ENCODE measurements at places on chromosomes 12 and 14.

DNA sequence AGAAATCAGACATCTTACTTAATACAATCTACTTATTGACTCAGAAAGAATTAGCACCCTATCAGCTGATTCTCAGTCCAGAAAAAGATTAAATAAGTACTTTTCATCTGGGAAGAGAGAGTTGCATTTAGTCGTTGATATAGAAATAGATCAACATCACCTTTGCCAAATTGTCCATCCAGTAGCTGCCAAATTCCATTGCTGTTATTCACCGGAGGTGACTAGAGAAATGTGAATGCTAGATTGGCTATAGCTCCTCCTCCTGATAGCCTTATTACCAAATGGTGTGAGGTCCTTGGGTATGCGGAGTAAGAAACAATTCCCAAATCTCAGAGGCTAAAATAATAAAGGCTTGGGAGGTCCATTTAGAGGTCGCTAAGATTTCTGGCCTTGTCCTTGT, 723.3 kb upstream of the FLRT2 start:
- no peak for DNase-seq

- no peak for DNase-seq
Measured at GRCh38 chr12:114286145-114286544, 119.8 kb downstream of the TBX5 start.

DNA sequence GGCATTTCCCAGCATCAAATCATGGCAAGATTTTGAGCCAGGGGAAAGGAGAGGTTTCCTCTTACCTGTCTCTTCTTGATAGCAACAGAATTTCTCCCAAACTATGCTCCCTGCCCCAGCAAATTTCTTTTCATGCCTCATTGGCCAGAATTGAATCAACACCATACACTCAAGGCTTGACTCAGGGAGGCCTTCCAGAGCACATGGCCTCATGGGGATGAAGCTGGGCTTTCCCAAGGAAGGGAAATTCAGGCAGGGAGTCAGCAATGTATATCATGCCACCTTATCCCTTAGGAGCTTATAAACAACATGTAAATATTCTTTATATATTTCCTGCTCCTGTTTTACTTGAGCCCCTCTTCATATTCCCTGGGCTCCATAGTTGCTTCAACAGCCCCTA, 62.1 kb downstream of the ARF6 start:
- DNase-seq = no peak

DNA sequence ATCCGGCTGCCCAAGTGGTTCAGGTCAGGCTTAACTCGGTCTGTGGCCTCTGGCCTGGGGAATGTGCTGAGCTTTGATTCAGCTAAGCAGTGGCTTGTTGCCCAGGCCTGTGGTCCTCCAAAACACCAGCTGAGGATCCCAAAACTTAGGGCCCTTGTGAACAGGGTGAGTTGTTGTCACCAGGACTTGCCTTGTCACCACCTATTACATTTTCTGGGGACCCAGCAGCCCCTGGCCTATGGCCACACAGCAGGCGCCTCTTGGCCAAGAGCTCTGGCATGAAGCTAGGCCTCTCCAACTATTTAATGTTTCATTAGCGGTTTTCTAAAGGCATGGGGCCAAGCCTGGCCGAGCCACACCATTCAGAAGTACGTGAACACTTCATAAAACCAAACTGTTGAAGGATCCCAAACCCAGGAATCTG, 343.7 kb downstream of the CACNA1C start:
- no peak for DNase-seq

GRCh38 chr12:111330800-111331752, 37.8 kb downstream of the PHETA1 start:
- no peak for DNase-seq

GRCh38 chr14:76498976-76499375, 123.0 kb downstream of the ESRRB start:
- DNase-seq = no peak

- no peak for DNase-seq
Measured at GRCh38 chr14:34671716-34672115, 41.8 kb upstream of the SNX6 start.

GRCh38 chr12:57216014-57216911, at the start of gene NXPH4:
NXPH4 (plus strand) TSS chr12:57216794; CDS start chr12:57216970, 176 bp downstream.
- no peak for DNase-seq

- DNase-seq = no peak
Measured at GRCh38 chr14:73943083-73943482, 6.8 kb downstream of the FAM161B start.

GRCh38 chr14:21631084-21631483, 3.7 kb downstream of the OR10G2 start:
- DNase-seq = no peak

DNA sequence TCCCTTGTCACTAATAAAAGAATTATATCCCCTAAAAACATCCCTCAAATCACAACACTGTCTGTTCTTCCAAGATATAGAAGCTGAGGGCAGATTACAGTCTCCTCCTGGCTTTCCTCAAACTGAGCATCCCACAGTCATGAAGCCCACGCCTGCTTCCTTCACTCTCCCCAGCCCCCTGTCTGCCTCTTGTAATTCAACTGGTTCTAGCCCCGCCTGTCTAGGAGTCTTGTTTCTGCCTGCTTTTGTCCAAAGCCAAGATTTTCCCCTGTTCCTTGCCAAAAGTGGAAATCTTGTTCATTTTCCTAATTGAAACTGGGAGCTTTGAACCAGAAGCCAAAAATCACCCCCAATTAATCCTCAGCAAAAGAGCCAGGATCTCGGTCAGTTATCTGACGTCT, 35.9 kb upstream of the PWP1 start:
- DNase-seq = no peak

- no peak for DNase-seq
Measured at GRCh38 chr12:103924761-103925641, 5.2 kb upstream of the HSP90B1 start.

DNA sequence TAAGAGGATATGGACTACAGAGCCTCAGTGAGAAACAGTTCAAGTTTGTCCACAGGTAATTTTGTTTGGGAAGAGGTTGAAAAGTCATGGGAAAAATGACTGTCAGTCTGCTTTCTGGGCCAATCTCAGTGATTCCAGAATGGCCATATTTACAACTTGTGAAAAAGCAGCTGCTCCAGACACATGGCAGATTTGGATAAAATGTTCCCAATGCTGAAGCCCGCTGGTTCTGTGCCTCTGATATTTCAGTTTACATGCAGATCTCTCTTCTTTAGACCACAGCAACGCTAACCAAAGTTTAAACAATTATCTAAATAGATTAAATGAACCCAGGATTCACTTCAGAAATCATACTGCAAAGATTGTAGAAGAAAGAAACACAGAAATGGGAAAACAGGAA, 222.8 kb downstream of the SOX5 start:
- DNase-seq = no peak

GRCh38 chr12:31300783-31301182, 25.2 kb downstream of the SINHCAF start:
- DNase-seq = no peak

- no peak for DNase-seq
Measured at GRCh38 chr12:11568762-11569478, 80.6 kb upstream of the ETV6 start.

DNA sequence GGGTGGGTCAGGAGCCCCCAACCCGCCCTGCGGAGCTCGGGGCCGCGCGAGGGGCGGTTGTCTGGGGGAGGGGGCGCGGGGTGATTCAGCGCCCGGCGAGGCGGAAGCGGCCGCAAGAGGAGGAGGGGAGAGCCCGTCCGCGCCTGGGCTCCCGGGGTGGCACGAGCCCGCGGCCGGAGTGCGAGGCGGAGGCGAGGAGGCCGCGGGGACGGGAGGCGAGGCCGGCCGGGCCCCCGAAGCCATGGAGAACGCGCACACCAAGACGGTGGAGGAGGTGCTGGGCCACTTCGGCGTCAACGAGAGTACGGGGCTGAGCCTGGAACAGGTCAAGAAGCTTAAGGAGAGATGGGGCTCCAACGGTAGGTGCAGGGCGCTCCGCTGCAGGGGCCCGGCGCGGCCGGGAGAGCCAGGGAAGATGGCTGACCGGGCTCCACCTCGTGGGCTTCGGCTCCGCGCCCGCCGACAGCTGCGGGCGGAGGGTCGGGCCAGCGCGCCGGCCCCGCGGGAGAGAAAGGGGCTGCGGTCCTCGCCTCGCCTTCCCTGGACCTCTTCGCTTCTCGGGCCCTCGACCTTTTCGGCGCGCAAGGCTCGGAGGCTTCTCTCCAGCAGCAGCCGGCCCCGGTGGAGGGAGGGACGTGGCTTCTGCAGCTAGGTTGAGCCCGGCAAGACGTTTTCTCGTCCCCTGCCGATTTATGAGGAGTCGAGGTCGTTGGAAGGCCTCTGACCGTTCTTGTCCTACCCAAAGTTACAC, 677 bp downstream of the ATP2A2 start:
- no peak for DNase-seq

- no peak for DNase-seq
Measured at GRCh38 chr12:105030820-105031807, 45.0 kb downstream of the NOPCHAP1 start.

DNA sequence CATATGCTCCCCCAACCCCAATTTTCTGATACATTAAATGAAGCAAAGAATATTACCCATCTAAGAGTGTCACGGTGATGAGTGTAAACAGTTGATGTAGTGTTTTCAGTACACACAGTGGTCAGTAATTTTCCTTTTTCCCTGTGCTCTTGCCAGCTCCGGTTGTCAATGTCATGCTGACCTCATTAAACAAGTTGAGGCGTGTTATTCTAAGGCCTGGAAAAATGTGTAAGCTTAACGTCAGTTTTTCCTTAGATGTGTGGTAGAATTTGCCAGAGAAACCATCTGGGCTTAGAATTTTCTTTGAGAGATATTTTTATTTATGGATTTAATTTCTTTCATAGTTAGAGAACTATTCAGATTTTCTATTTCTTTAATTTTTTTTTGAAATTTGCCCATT, 11.7 kb upstream of the SERPINA6 start:
- DNase-seq = no peak

GRCh38 chr12:34602213-34602940, 580.1 kb downstream of the ALG10 start:
- no peak for DNase-seq

- DNase-seq = no peak
Measured at GRCh38 chr14:91371011-91371989, 46.3 kb downstream of the CCDC88C start.

- DNase-seq = no peak
Measured at GRCh38 chr12:106753526-106753925, 21.0 kb upstream of the RIC8B start.

- no peak for DNase-seq
Measured at GRCh38 chr12:121793440-121793837, at the start of gene RHOF. RHOF (minus strand) TSS chr12:121793688; CDS start chr12:121793633, 55 bp downstream.

DNA sequence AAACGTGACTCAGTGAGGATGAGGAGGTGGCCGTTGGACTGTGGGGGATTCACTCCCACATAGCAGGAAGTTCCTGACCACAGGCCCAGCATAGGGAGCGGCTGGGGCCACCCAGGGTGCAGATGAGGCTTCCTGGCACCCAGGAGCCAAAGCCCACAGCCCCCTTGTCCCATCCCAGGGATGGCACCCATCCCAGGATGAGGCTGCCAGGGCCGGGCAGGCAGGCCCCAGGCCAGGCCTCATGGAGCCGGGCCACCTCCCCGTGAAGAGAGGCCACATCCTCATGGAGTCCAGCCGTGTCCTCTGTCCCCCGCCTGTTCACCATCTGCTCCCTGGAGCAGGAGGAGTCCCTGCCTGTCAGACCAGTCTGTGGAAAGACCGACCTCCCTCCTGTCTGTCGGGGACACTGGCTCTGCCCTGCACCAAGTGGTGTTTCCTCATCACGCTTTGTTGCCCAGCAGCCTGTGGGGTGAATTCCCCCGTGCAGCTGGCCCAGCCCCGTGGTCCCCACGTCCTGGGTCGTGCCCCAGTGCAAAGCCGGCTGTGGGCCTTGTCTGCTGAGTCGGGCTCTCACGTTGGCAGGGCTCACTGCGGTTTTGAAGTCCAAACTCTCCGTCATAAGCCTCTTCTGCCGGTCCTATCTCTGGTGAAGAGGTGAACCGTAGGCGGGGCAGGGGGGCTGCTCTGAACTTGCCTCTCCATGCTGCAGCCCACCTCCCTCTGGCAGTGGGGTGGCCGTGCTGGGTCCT, 24.5 kb downstream of the MMP17 start:
- DNase-seq = no peak
